C1 segment of cervical spinal cord (tissue), 14 donors: ENCODE measurements at places on chromosomes 3 and 15.

DNA sequence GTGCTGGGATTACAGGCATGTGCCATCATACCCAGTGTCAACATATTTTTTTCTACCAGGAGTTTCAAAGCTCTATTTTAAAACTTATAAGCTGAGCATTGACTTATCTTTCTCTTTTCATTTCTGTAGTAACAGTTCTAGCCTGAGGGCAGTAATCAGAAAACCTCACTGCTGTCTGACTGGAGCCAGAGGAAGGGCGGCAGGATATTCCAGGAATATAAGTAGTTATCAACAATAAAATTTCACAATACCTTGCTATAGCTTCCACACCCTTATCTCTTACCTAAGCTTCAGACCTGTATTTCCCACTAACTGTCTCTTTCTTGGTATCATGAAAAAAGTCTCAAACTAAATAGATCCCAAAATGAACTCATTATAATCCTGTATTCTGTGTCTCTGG, 5.1 kb upstream of the NEDD4 start:
- DNase-seq: no peak

- DNase-seq: no peak
Measured at GRCh38 chr3:189778340-189778950, 147.3 kb downstream of the TP63 start.

- DNase-seq: no peak
Measured at GRCh38 chr3:4309491-4310128, 6.4 kb downstream of the SETMAR start.

GRCh38 chr3:158205994-158206393, 96.1 kb downstream of the RSRC1 start:
- no peak for DNase-seq

DNA sequence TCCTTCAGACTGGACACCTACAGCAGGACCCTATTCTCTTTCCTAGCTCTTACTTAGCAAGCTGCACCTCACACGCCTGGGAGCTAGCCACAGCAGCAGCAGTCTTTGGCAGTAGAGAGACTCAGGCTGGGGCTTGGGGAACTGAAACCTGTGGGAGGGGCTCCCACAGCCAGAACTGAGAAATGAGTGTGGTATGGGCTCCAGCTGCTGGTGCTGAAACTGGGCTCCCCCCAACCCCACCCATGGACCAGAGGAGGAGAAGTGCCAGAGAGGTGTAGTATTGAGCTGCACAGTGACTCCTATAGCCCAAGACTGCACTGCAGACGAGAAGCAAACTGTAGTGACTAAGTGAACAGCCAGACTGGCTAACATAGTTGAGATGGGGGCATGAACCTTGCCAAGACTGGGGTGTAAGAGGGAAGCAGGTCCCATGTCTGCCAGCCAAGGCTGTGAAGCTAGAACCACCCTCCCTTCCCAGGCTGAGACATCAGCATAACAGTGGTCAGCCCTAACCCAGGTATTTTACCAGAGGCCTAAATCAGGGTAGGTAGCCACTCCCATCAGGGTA, 62.5 kb downstream of the MYO5A start:
- no peak for DNase-seq

DNA sequence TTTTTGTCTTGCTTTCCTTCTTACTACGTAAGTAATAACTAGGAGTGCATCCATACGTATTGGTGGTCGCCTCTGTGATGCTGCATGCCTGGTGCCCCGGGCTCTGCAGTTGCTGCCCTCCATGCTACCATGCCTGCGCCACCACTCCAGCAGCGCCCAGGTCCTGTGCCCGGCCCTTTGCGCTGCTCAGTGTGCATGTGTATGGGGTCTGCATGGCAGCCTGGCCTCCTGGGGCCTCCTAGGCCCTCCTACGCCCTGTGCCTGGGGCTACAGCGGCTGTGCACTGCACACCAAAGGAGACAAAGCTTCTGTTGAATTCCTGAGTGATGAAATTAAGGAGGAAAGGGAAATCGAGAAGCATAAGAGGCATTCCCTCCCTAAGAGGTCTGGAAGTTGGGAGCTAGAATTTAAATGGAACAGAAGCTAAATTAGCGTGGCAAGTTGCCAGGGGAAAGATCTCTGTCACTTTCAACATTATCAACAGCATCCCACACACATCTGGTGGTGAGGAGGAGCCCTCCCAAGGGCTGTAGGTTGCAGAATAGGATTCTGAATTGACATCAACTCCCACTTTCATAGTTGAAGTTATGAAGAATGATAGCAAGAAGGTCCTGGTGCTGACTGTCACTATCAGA, 275.0 kb upstream of the CHRM5 start:
- DNase-seq: no peak

DNA sequence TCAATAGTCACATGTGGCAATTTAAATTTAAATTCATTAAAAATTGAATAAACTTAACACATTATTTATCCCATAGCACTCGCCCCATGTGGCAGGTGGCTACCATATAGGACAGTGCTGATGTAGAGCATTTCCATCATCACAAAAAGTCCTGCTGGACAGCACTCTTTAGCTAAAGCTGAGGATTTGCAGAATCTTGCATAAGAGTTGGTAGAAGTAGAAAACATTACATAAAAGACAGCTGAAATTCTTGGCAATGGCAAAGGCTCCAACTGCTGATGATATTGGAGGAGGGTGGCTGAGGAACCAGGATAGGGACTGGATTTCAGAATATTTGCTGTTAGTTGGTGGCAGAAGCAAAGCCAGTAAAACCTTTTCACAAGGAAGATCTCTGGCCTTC, 230.7 kb upstream of the SATB1 start:
- no peak for DNase-seq

DNA sequence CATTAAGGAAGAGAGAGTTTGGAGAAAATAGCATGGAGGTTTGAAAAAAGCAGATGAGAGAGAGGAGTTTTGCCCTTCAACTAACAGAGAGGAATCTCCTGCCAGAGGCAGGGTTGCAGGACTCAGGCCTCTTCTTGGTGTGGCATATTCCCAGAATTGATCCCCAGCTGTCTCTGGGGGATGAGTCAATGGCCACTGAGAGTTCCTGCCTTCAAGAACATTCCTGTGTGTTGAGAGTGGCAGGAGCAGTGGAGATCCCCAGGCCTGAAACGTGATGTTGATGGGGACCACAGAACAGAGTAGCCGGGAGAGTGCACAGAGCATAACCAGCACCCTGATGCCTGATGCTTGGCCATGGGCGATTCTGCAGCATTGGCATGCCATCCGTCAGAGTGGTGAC, 348.4 kb upstream of the THBS1 start:
- DNase-seq: no peak

DNA sequence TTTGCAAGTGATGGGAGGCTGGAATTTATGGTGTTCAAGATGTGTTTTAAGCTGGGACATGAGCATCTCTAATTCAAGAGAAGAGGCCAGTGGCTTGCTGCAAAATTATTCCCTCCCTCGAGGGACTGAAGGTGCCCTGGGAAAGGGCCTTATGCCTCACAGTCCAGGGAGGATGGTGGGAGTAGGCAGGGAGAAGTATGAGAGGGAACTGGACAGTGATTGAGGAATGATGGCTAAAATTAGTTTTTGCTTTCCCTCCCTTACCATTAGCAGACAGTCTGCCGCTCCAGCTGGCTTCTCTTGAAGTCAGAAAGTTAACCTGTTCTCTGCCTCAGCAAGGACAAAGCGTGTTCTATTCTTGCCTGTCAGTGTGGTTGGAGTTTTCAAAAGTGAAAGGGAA, 139.8 kb upstream of the SEMA6D start:
- no peak for DNase-seq

DNA sequence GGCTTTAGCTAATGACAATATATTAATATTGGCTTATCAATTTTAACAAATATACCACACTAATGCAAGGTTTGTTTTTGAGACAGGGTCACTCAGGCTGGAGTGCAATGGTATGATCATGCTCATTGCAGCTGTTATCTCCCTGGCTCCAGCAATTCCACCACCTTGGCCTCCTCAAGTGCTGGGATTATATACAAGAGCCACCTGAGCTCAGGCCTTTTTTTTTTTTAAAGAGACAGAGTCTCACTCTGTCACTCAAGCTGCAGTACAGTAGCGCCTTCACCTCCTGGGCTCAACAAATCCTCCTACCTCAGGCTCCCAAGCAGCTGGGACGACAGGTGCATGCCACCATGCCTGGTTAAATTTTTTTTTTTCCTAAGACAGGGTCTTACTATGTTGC, 11.7 kb downstream of the DLG1 start:
- DNase-seq: no peak

DNA sequence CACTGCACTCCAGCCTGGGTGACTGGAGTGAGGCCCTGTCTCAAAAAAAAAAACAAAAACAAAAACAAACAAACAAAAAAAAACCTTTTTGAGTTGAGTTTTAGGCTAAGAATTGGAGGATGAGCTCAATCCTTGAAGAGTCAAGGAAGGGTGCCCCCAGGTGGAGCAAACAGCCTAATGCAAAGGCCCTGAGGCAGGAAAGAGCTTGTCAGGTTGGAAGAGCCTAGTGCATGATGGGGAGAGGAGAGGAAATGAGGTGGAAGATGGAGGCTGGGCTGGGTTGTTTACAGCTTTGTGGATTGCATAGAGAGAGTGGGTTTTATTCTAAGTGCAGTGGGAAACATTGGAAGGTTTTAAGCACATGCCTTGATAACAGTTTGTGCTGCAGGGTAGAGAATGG, 2.1 kb upstream of the SNX22 start:
- no peak for DNase-seq

DNA sequence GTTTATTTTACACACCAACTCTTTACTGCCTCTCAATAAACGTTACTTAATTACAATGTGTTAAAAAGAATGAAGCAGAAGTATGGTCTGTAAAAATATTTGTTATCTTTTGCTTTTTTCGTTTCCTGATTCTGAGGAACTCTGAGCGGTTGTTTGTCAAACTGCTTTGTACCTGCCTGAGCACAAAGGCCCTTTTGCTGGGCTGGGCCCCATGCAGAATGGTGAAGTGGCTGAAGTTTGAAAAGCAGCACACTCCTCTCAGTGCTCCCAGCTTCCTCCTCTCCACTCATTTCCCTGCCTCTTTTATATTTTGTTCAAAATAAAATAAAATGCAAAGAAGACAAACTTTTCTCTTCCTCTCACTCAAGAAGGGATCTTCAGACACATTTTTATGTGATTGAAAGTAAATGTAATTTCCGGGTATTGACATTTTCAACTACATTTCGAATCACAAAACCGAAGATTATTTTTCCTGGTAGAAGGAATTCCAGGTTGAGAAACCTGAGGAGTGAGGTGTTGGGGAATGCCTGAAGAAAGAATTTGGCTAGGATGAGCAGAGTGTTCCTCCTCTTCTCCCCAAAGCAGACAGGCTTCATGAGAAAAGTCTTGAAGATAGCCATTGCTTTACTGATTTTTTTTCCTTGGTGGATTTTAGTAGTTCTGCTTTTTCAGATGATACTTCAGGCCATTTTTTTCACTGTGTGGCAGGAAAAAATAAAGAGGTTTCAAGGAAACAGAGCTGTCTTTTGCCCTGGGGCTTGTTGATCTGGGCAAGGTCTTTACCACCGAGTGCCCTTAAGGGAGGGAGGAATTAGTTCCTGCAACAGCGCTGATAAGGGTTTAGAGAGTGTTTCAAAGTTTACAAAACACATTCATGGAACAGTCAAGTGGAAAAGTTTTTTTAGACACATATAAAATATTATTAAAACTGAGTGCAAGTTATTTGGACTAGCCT, 229.8 kb downstream of the NFKBIZ start:
- DNase-seq: no peak

DNA sequence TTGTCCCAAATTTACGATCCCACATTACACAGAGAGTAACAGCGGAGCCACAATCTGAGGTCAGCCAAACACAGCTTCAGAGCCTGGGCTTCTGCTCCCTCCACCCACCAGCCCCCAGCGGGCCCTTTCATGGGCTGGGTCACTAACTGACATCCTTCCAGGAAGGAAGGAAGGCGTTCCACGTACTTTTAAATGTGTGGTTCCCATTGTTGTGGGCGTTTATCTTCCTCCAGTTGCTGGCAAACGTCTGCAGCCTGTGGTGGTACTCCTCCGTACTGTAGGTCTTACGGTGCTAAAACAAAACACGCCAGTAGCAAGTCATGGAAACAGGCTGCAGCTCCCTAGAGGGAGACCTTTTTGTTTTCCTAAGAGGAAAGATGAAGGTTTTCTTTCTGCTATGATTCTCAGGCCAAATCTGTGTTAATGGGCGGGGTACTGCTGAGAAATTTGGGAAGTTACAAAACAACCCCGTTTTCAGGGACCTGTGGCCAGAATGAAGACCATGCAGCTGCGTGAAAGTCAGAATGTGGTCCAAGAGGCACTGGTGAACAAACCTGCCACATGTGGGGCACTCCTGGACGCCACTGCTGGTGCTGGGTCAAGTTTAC, 7.6 kb downstream of the CTSH start:
- no peak for DNase-seq

DNA sequence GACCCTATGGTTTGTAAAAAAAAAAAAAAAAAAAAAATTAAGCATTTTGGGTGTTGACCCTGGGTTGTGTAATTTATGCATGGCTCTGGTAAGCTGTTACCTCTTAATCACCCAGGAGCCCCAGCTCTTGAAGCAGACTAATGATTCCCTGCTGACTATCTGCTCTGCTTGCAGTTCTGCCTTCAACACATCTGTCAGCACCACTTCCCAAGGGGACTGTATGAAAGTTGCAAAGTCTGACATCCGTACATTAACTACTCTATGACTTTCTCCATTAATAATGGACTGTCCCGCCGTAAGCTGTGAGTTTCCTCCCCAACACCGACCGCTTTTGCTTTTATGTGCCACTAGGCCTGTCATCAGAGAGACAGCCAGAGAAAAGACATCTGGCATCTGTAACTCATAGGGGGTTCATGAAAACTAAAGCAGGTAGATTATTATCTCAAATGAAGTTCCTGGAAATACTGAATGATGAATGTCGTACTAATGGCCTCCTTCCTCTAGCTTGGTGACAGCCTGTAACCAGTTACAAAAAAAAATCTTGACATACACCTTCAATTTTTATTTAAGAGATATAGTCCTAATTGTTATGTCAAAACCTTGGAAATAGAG, 271.5 kb downstream of the IL5RA start:
- no peak for DNase-seq

DNA sequence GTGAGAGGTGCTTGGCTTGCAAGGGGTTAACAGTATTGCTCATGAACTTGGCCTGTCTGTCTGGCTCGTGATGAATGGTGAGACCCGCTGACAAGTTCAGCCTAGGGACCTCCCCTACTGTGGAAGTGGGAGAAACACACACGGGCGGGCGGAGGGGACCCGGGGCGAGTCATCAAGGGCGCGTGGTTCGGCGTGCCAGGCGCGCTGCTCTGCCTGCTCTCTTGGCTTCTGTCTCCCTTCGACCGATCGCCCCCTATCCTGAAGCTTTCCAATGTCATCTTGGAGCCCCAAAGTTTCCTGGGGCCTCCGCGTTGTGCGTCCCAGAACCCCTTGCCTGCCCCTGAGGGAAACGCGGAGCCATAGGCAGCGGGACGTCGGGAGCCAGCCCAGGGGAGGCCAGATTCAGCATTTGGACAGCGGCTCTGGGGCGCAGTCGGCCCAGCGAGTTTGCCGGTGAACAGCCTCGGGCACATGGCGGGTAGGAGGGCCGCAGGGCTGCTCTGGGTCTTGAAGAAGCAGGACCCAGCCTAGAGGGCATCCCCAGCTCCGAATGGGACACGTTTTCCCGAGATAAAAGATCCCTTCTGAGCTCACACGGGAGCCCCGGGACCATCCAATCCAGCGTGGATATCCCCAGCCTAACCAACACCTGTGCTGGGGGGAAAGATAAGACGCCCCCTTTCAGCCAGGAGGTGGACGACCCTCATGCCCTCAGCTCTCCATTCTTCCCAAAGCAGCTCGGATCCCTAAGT, 27.0 kb upstream of the POLG start:
- peak; percentile 53 for DNase-seq

- no peak for DNase-seq
Measured at GRCh38 chr15:92958105-92958504, 58.0 kb downstream of the CHD2 start.

GRCh38 chr15:98683831-98684230, 35.5 kb downstream of the IGF1R start:
- no peak for DNase-seq

- no peak for DNase-seq
Measured at GRCh38 chr3:43998370-43998835, 243.3 kb upstream of the TOPAZ1 start.
